ENCODE measurements at places on chromosomes 5 and 9.

DNA sequence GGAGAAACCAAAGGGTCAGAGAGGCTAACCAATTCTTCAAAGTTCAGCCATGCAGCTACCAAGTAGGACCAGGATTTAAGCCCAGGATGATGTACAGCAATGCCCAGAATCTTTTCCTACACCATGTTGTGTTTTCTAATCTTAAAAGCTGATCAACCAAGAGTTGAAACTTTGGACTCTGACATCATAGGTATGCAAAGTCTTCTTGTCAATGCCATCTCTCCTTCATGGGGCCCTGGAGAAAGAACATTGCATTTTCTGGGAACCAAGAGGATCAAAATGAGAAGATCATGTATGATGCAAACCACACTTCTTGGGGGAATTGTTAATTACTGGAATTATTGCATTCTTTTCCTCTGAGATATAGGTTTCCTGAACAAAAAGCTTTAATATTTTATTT lies 54.4 kb upstream of the XPA start:
- no peak overlapping the region for H3K4me3 ChIP-seq
- no peak overlapping the region for H3K27ac ChIP-seq
- peaks cover 18% of the 10 kb centered on the region for H3K27me3 ChIP-seq
- no peaks in the 10 kb centered on the region for H3K4me1 ChIP-seq
- no peak for DNase-seq
- H3K36me3 ChIP-seq: no peaks in the 10 kb centered on the region

DNA sequence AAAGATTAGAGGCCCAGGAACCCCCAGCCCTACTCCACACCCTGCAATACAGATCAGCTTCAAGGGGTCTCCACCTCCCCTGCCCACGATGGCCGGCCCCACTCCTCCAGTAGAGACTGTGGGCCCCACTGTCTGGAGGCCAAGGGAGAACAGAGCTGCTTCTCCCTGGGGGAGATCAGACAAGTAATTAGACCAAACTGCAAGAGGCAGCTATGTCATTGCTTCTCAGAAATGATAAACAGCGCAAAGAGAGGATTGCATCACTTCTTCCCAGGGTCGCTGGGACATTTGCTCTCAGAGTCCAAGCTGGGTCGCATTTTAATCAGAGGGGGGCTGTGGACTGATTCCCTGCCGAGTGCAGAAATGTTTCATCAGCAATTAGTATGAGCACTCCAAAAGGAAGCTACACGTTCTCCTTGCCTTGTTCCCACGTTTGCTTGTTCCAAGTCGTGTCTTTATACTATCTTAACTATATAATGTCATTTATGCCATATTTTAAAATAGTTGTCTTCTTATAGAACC lies 59.9 kb downstream of the ROPN1L start:
- DNase-seq: no peak
- H3K4me1 ChIP-seq: peaks cover 14% of the 10 kb centered on the region
- H3K4me3 ChIP-seq: no peak overlapping the region
- H3K27me3 ChIP-seq: no peaks in the 10 kb centered on the region
- H3K36me3 ChIP-seq: no peaks in the 10 kb centered on the region
- no peak overlapping the region for H3K27ac ChIP-seq

DNA sequence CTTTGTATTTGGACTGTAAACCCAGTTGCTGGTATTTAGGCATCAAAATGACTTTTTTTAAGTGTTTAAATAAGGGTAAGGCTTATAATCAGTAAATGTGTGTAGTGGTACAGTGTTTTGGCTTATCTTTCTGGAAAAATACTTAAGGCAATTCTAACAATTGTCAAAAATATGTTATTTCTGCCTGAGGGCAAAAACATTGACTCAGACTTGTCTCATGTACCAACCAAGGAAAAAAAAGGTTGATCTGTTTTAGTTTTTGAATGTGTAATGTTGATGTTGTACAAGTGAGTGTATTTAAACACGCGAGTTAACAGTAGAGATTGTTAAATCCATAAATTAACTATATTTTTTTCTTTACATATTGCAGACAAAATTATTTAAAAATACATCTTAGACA lies 277.8 kb upstream of the TYRP1 start:
- H3K4me3 ChIP-seq: no peak overlapping the region
- H3K36me3 ChIP-seq: no peaks in the 10 kb centered on the region
- DNase-seq: no peak
- no peak overlapping the region for H3K27ac ChIP-seq
- H3K4me1 ChIP-seq: no peaks in the 10 kb centered on the region
- H3K27me3 ChIP-seq: no peaks in the 10 kb centered on the region

- no peak overlapping the region for H3K4me3 ChIP-seq
- peaks cover 26% of the 10 kb centered on the region for H3K4me1 ChIP-seq
- H3K27ac ChIP-seq: peak overlapping the region; percentile 46
- H3K36me3 ChIP-seq: peaks cover 37% of the 10 kb centered on the region
- DNase-seq: peak; percentile 46
- no peaks in the 10 kb centered on the region for H3K27me3 ChIP-seq
Measured at GRCh38 chr5:134132372-134133187, 18.1 kb downstream of the TCF7 start.

GRCh38 chr5:153690236-153690635 lies 199.8 kb downstream of the GRIA1 start:
- no peaks in the 10 kb centered on the region for H3K36me3 ChIP-seq
- no peaks in the 10 kb centered on the region for H3K27me3 ChIP-seq
- H3K4me3 ChIP-seq: no peak overlapping the region
- no peaks in the 10 kb centered on the region for H3K4me1 ChIP-seq

DNA sequence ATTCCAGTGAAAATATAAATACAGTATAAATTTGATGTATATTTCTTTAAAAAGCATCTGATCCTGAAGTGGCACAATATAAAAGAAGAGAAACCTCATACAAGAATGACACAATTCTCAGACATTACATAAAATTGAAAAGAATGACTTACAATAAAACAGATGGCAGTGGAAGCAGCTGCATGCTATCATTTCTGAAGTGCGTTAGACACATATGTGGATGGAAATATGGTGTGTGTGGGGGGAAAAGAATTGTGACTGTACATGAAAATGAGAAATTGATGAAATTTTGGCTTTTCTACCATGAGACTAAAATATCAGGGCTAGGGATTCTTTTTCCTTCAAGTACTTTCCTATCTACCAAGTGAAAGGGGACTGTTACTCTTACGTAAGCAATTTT lies 45.9 kb upstream of the CDH18 start:
- H3K4me1 ChIP-seq: no peaks in the 10 kb centered on the region
- no peaks in the 10 kb centered on the region for H3K27me3 ChIP-seq
- DNase-seq: no peak
- H3K27ac ChIP-seq: no peak overlapping the region
- H3K36me3 ChIP-seq: no peaks in the 10 kb centered on the region

DNA sequence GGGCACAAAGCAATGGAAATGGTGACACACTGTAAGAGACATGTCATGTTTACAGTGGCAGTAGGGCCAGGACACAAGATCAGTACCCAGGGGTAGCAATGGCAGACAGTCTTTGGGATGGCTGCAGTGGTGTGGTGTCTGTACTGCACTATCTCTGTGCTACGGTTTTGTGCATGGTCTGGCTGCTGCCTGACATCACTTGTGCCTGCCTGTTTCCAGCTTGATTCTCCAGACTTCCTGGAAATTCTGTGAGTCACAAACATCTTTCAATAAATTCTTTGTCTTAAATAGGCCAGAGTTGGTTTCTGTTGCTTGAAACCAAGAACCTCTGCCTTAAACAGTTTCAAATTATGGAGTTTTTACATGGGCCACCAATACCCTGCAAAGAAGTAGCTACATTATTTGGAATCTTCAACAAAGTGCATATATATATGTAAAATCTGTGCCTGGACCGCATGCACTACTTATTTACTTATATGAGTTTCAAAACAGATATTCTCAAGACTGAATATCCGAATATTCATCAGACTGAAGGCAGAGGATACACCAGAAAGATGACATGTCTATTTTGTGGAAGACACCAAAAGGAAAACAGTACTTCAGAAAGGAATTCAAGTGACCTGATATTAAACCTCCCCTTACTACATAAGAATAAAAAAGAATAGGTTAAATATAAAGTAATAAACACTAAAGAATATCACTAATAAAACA lies 188.1 kb downstream of the RFX3 start:
- no peaks in the 10 kb centered on the region for H3K27me3 ChIP-seq
- H3K27ac ChIP-seq: no peak overlapping the region
- no peak overlapping the region for H3K4me3 ChIP-seq
- no peaks in the 10 kb centered on the region for H3K4me1 ChIP-seq
- H3K36me3 ChIP-seq: no peaks in the 10 kb centered on the region

DNA sequence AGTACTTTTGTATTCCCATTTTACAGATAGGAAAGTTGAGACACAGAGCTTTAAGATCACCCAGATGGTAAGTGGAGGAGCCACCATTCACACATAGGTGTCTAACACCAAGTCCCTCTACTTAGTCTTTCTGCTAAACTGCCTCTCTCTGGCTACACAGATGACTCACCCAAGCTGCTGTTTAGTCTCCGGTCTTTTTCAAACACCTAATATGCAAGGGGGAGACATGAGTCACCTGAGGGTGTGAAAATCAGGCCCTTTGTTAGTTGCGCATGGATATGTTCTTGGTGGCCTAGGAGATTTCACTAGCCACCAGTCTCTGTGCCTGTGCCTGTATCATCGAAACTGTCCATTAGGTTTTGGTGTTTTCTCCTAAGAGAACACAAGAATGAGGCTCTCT lies 117.8 kb downstream of the MAST4 start:
- no peak overlapping the region for H3K27ac ChIP-seq
- DNase-seq: no peak
- no peaks in the 10 kb centered on the region for H3K27me3 ChIP-seq
- H3K4me1 ChIP-seq: no peaks in the 10 kb centered on the region

- H3K4me1 ChIP-seq: no peaks in the 10 kb centered on the region
- DNase-seq: peak; percentile 72
- peaks cover 2% of the 10 kb centered on the region for H3K36me3 ChIP-seq
Measured at GRCh38 chr9:94783102-94783682, 56.7 kb downstream of the AOPEP start.

DNA sequence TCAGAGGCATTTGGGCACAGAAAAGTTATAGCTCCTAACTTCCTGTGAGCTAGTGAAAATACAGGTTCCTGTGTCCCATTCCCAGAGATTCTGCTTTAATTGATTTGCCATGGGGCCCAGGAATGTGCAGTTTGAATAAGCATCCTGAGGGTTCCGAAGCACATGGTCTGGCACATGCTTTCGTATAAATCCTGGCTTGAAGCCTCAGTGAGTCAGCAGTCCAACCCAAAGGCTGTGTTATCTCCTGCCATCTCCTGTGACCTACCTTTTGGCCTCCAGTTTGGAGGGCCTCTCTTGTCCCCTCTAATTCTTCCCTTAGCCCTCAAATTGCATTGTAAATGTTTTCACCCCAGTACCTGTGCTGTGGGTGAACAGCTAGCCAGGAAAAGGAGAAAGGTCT lies 183.8 kb downstream of the NR3C1 start:
- H3K36me3 ChIP-seq: no peaks in the 10 kb centered on the region
- H3K27me3 ChIP-seq: no peaks in the 10 kb centered on the region
- H3K27ac ChIP-seq: no peak overlapping the region
- DNase-seq: no peak
- no peak overlapping the region for H3K4me3 ChIP-seq
- H3K4me1 ChIP-seq: peaks cover 22% of the 10 kb centered on the region

DNA sequence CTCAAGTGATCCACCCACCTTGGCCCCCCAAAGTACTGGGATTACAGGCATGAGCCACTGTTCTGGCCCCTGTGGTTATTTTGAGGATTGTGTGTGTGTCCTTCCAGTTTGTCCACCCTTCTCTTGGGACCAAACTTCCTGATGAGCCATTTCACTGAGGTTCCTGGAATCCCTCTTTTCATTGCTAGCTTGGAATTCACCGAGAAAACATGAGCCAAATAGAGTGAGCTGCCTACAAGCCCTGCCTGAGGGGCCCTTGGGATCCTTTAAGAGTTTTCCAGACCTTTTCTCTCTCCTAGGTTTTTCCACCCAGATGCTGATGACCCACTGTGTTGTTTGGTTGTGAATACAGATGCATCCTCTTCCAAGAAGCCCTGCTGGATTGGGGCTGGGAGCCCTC lies 13.2 kb upstream of the KIF12 start:
- H3K27ac ChIP-seq: no peak overlapping the region
- no peaks in the 10 kb centered on the region for H3K4me1 ChIP-seq

- no peak overlapping the region for H3K4me3 ChIP-seq
- no peaks in the 10 kb centered on the region for H3K36me3 ChIP-seq
- H3K27ac ChIP-seq: no peak overlapping the region
- DNase-seq: no peak
- H3K27me3 ChIP-seq: no peaks in the 10 kb centered on the region
- no peaks in the 10 kb centered on the region for H3K4me1 ChIP-seq
Measured at GRCh38 chr5:93452255-93452654, 128.8 kb downstream of the NR2F1-AS1 start.

GRCh38 chr5:111422747-111423720 lies 89.3 kb downstream of the STARD4 start:
- H3K4me3 ChIP-seq: no peak overlapping the region
- no peaks in the 10 kb centered on the region for H3K27me3 ChIP-seq
- H3K27ac ChIP-seq: no peak overlapping the region
- H3K4me1 ChIP-seq: no peaks in the 10 kb centered on the region
- no peak for DNase-seq

DNA sequence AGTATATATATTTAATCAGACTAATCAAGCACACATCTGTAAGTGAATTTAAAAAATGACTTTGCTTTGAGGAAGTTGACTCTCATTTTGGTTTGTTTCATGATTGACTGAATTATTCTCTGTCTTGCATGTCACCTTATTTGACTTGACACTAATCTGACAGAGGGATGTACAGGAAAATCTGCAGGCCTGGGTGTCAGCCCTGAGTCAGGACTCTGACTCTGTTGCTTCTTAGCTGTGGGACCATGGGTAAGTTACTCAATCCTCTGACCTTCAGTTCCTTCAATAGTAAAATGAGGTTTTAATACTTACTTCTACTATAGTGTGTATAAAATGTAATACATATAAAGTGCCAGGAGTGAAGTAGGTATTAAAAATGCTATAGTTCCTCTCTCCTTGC lies 415.9 kb downstream of the ARHGEF28 start:
- no peak overlapping the region for H3K4me3 ChIP-seq
- no peaks in the 10 kb centered on the region for H3K36me3 ChIP-seq
- H3K4me1 ChIP-seq: no peaks in the 10 kb centered on the region
- no peaks in the 10 kb centered on the region for H3K27me3 ChIP-seq
